ENCODE measurements at places on chromosomes 12 and 14.

- DNase-seq, result no peak
Measured at GRCh38 chr12:126741536-126742240, 1525.3 kb upstream of the TMEM132C start.

DNA sequence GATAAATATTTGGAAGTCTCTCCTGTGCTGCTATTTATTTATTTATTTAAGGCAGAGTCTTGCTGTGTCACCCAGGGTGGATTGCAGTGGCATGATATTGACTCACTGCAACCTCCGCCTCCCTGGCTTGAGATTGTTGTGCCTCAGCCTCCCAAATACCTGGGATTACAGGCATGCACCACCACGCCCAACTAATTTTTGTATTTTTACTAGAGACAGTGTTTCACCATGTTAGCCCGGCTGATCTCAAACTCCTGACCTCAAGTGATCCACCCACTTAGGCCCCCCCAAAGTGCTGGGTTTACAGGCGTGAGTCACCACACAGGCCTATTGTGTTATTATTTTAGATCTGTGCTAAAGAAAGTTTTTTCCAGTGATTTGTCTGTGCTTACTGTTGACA is 225.2 kb downstream of the CCER1 start:
- no peak for DNase-seq

- no peak for DNase-seq
Measured at GRCh38 chr12:2535583-2536204, 259.1 kb upstream of the FKBP4 start.

DNA sequence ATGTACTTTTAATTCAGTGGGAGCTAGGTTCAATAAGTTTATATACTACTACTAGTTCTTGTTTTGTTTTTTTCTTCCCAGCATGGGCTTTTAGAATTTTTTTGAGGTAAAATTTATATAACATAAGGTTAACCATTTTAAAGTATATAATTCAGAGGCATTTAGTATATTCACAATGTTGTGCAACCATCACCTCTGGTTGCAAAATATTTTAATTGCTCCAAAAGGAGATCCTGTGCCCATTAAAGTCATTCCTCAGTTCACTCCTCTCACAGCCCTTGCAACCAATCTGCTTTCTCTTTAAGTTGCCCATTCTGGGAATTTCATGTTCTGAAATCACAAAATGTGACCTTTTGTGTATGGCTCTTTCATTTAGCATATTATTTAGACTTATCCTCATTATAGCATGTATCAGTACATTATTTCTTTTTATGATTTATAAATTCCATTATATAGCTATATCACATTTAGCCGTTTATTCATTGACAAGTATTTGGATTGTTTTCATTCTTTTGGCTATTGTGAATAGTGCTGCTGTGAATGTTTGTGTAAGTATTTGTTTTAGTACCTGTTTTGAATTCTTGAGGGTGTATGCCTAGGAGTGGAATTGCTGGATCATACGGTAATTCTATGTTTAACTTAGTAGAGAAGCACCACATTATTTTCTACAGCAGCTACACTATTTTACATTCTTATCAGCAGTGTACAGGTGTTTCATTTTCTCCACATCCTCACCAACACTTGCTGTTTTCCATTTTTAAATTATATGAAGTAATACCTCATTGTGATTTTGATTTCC is 59.1 kb downstream of the ARHGAP5 start:
- no peak for DNase-seq

GRCh38 chr14:59344691-59345455 is 120.3 kb downstream of the GPR135 start:
- no peak for DNase-seq

- no peak for DNase-seq
Measured at GRCh38 chr14:94932589-94932988, 162.7 kb upstream of the GSC start.

DNA sequence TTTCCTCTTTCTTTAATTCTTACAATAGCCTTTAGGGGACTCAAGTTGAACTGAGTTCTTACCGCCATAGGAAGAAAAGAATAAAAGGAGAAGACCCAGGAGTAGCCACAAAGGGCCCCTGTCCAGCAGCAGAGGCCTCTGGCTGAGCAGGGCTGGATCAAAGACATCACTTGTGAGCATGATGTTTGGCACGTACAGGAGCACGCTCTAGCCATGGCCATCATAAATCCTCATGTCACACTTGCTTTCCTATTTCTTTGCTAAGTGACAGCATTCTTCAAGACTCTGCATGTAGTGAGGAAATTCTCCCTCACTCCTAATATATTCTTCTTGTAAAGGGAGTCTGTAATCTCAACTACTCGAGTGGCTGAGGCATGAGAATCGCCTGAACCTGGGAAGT is 15.7 kb downstream of the CLEC4C start:
- DNase-seq, result no peak

DNA sequence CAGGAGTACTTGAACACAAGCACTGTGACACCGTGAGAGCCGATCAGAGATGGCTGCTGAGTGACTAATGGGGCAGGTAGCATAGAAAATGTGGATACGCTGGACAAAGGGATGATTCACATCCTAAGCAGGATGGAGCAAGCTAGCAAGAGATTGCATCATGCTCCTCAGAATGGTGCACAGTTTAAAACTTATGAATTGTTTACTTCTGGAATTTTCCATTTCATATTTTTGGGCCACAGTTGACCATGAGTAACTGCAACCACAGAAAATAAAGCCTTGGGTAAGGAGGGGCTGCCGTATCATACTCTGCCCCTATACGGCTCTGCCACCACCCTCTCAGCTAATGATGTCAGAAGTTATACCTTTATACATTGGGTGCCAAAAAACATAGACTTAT is 23.3 kb upstream of the MARK3 start:
- no peak for DNase-seq

- no peak for DNase-seq
Measured at GRCh38 chr12:106071686-106072085, 67.1 kb downstream of the NUAK1 start.

- DNase-seq, result no peak
Measured at GRCh38 chr14:57657487-57657886, 163.8 kb upstream of the CCDC198 start.

- DNase-seq, result no peak
Measured at GRCh38 chr12:65611396-65611795, 212.9 kb upstream of the HMGA2 start.

DNA sequence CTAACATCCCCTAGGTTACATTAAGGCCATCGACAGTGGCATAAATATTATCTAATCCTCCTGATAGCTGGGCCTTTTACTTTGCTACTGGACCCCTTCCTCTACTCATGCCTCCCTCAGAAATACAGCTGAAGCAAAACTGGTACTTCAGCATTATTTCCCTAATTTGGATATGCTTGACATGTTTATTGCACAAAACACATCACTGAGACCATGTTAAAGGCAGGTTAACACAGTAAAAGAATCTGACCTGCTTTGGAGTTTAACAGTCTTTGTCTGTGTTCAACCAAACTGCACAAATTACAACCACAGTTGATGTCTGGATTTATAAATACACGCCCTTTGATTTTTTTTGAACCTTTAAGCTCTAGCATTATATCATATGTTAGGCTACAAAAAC is 156.6 kb downstream of the FOXA1 start:
- DNase-seq, result no peak

DNA sequence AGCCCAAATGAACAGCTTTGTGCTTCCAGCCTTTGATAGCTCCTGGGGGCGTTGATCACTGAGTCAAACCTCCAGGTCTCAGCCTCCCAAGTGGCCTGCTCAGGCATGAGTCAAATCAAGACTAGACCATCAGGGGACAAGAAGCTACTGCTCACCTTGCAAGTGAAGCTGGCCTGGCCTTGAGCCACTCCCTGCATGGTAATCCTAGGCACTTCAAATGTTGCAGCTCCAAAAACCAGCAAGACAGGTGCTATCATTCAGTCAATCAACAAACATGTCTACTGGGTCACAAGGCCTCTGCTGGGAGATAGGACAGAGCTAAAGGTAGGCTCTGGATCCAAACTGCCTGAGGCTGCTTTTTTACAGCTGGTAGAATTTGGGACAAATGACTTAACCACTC is 33.1 kb upstream of the NOS1 start:
- no peak for DNase-seq

DNA sequence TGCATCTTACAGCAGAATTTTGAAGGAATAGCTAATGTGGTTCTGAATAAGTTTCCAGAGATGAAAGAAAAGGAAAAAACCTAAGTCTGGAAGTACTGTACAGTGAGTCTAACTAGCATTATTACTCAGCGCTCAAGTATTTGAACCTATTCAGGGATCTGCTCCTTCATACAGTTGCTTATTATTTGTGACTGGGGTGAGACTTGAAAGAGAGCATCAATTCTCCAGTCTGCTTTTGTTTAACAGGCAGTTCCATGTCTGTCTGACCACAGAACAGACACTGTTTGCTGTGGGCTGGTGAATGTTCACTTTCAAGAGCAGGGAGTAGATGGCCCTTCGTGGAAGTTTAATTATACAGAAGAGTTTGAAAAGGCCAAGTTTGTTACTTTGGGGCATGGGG is 9.3 kb downstream of the ETV6 start:
- no peak for DNase-seq

DNA sequence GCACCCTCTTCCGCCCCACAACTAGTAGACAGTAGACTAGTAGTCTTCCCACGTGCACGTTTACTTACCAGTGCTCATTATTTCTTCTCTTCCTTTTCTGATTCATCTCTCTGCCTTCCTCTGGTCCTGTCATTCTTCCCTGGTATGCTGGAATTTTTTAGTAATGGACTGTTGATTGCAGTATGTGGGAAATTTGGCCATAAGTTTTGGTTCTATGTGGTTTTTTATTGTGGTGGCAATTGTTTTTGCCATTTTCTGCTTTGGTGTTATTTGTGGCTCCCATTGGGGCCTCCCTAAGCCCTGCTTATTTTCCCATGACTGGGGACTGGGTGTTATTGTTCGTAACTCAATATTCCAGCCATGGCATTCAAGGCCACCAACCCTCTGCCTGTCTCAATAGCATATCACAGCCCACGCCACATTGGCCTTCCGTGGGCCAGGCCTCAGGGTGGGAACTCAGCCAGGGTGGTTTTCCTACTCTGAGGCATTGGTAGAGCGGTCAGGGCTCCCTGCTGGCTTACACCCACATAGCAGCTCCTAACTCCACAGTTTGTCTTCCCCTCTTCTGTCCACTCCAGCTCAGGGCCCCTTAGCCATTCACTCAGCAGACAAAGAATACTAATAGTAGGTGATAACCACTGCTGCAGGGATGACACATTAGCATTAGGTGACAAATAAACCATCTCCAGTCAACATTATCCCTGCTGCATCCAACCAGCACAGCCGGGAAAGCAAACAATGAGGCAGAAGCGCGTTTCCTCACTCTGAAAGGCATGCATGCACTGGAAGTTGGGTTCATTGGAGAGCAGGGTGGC is 321.5 kb downstream of the CACNA1C start:
- DNase-seq, result no peak

DNA sequence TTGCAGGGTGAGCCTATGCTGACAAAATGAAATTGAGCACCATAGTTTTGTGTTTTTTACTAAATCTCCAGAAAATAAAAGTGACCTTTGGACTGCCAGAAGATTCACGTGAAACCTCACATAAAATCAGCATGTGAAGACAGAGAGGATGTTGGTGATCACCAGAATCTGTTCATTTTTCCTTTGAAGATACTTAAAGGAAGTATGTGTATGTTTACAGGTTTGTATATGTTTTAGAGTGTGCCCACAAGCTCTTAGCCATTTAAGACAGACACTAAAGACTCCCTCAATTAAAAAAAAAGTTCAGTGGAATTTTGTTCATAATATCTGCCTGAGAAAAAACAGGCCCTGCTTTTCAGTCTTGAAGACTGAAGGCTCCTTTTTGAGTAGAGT is 25.9 kb downstream of the DDX47 start:
- no peak for DNase-seq

DNA sequence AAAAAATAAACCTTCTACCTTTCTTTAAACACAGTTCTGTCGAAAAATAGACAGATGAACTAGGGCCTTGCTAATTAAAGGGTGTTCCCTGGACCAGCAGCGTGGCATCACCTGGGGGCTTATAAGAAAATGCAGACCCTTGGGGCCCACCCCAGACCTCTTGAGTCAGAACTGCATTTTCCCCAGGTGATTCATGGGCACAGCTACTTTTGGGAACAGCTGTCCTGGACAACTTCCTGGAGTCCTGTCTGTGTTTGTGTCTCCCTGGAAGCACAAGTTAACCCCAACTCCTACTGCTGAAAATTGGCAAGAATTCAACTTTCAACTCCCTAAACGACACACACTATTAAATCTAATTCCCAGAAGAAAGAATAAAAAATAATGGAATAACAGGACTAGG is 17.8 kb downstream of the FBLN5 start:
- DNase-seq, result no peak

DNA sequence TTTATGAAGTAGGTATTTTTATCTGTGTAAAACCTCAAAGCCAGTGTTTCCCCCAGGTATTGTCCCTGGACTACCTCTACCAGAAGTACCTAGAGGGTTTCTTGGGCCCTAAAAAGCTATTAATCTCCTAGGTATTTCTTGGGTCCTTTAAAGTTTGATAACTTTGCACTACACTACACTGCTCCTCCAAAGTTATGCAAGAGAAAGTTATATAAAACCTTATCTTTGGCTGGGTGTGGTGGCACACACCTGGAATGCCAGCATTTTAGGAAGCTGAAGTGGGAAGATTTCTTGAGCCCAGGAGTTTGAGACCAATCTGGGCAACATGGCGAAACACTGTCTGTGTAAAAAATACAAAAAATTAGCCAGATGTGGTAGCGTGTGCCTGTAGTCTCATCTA is 34.9 kb downstream of the PTPN21 start:
- DNase-seq, result no peak

- no peak for DNase-seq
Measured at GRCh38 chr12:124800506-124800905, 63.2 kb downstream of the SCARB1 start.

DNA sequence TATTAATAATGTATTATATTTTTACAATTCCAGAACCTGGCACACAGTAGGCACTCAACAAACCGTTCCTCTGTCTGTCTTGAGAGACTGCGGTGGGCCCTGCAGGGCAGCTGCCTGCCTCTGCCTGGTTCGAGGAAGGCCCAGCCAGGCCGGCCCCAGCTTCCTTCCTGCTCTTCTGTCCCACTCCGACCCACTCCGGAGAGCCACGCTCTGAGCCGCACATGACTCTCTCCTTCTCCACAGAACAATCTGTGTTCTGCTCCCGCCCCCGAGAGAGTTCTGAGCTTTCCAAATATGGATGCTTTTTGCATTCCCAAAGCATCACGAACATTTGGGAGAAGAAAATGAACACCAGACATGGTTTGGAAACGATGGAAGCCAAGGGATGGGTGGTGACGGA is 57.3 kb downstream of the TTC7B start:
- no peak for DNase-seq

GRCh38 chr14:23562822-23563472 is 4.6 kb downstream of the AP1G2 start:
- DNase-seq, result no peak

- DNase-seq, result peak; percentile 77
Measured at GRCh38 chr14:32286602-32287001, 42.5 kb upstream of the AKAP6 start.

GRCh38 chr12:49910331-49911212 is 6.9 kb upstream of the FAIM2 start:
- no peak for DNase-seq

- DNase-seq, result no peak
Measured at GRCh38 chr14:76377735-76378074, 1.8 kb downstream of the ESRRB start.

- no peak for DNase-seq
Measured at GRCh38 chr14:84657911-84658310, 872.0 kb upstream of the FLRT2 start.

- DNase-seq, result no peak
Measured at GRCh38 chr12:47766502-47767215, 6.4 kb upstream of the SLC48A1 start.

- no peak for DNase-seq
Measured at GRCh38 chr12:59763835-59764234, 168.0 kb downstream of the SLC16A7 start.

Data from MM.1S (cell line).